ENCODE measurements at places on chromosomes 16 and 17. TPM values are rescaled to one million over a fixed set of nuclear protein-coding genes. Genes with fewer than 3 reads are reported as not detected.
A peak's percentile ranks its signal among the peaks of the same experiment; 100 is the strongest.

DNA sequence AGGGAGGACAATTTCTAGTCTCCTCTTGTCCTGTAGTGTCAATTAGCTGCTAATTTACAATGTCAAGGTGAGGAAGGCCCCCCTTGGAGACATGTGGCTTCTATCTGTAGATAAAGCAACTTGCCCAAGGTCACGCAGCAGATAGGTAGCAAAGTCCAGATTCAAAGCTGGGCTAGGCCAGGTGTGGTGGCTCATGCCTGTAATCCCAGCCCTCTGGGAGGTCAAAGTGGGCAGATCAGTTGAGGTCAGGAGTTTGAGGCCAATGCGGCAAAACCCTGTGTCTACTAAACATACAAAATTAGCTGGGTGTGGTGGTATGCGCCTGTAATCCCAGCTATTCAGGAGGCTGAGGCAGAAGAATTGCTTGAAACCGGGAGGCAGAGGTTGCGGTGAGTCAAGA, 11.1 kb downstream of the TRPV3 start:
- DNase-seq: no peak

FOXF1 gene
- 0.05 TPM for total RNA-seq

DNA sequence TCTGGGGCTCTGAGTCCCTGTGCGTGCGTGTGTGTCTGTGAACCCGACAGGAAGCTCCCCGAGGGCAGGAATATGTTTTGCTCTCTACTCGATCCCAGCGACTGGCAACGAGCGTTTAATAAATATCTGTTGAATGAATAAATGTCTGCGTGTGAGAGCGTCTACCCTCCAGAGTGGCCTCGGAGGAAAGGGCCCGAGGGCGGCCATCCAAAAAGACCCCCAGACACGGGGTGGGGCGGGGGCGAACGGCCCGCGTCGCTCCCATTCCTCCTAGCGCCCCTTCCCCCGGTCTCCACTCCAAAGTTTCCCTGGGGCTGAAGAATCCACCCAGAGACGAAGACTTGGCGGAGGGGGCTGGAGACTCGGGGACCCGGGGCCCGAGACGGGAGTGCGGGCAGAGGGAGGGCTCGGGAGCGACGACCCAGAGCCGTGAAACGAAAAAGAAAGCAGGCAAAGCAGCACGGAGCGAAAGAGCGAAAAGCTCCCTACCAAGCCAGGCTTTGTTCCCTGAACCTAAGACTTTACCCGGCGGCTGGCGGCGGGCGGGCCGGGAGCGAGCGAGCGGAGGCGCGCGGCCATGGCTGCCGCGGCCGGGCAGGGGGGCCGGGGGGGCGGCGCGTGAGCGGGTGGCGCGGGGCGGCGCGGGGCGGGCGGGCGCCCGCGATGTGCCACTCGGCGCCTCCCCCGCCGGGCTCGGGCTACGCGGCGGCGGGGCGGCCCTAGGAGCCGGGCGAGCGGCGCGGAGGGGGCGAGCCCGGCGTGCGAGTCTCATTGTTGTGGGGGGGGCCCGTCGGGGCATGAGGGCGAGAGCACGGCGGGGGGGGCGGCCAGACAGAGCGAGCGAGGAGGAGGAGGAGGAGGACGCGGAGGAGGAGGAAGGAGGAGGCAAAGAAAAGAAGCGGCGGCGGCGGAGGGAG, at the start of gene MLLT6:
Gene MLLT6, plus strand, starts transcription at position 668 of the 917 bp plus-strand sequence. CDS start 360 bp downstream, outside the sequence.
- peak; percentile 91 for DNase-seq

- DNase-seq: no peak
Measured at GRCh38 chr16:69859105-69859989, 91.8 kb upstream of the CLEC18A start.

PRR11 gene
- 1.5 TPM for total RNA-seq

DNA sequence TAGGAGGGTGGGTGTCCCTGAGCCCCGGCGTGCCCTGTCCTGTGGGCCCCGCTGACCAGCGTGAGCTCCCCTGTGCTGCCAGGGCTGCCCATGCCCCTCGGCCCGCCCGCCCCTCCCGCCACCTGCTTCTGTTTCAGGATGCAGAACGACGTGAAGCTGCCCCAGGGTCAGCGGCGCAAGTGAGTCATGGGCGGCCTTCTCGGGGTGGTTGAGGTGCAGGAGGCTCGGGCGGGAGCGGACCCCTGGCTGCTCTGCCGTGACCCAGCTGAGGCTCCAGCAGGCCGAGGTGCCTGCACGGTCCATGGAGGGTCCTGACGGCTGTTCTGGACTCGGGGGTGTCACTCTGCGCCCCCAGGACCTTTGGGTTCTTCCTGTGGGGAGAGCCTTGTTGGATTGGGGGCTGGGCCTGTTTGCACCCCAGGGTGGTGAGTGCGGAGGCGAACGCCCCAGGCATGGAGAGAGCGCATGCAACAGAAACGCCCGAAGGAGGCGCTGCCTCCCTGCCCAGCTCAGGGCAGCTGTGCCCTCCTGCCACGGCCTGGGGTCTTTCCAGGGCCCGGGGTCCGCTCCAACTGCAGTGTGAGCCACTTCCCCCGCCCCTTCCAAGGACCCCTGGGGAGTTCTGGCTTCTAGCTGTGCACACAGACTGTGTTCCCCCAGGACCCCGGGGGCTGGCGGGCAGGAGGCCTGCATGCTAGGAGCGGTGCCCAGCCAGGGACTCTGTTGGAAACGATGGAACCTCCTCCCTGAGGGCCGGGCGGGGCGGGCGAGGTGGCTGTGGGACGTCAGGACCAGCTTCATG, 4.0 kb downstream of the SLC25A10 start:
- DNase-seq: no peak

- DNase-seq: peak; percentile 94
Measured at GRCh38 chr17:27489045-27489715, 32.9 kb downstream of the KSR1 start.
